ENCODE measurements at places on chromosomes 3 and 15.

GRCh38 chr3:196499061-196499460, 4.5 kb downstream of the RNF168 start:
- no peak for DNase-seq

- no peak for DNase-seq
Observed at GRCh38 chr3:194814878-194815357, 129.2 kb downstream of the FAM43A start.

DNA sequence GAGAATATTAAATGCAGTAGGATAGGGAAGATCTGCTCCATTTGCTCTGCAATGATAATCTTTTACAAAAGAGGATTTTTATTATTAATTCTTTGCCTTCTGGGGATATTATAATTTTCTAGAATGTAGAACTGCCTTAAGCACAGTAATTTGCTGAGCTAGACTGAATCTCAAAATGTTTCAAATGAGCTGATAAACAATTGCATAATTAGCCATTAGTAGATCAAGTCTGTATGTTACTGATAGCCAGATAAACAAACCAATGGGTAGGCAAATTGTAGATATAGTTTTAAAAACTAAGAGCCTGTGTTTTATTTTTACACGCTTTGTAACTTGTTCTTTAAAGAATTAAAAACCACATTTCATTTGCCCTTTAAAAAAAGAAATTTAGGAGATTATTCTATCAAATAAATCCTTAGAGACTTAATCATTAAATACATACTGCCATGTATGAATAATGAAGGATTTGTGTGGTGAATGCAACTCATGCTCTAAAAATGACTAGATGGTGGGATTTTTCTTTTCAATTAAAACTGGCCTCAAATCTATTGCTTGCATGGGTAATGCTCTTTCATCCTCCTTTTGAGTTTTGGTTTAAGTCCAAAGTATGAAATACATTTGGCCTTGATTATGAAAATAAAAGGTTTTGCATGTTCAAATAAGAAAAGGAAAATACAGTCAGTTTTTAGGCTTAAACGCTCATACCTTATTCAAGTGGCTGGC, 32.6 kb upstream of the NANOGP8 start:
- no peak for DNase-seq

DNA sequence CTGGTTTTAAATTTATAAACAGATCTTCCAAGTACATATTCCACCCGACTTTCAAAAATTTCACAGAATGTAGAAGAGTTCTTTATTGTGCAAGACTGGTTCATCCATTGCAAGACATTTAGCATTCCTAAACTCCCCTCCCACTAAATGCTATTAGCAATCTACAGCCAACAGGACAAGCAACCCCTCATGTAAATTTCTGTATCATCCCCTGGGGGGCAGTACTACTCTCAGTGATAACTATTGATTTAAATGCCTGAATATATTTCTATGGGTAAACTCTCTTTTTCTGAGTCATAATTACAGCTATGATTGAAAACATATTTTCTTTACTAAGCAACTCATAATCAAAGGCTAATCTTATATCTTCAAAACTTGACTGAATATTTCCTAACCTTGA, 10.7 kb upstream of the SLC15A2 start:
- DNase-seq, result no peak

- no peak for DNase-seq
Observed at GRCh38 chr15:27582726-27583410, 516.2 kb downstream of the OCA2 start.

GRCh38 chr15:88490036-88490435, 22.5 kb downstream of the MRPS11 start:
- DNase-seq, result no peak

- peak; percentile 40 for DNase-seq
Observed at GRCh38 chr15:75840659-75841058, 2.6 kb upstream of the UBE2Q2 start.

DNA sequence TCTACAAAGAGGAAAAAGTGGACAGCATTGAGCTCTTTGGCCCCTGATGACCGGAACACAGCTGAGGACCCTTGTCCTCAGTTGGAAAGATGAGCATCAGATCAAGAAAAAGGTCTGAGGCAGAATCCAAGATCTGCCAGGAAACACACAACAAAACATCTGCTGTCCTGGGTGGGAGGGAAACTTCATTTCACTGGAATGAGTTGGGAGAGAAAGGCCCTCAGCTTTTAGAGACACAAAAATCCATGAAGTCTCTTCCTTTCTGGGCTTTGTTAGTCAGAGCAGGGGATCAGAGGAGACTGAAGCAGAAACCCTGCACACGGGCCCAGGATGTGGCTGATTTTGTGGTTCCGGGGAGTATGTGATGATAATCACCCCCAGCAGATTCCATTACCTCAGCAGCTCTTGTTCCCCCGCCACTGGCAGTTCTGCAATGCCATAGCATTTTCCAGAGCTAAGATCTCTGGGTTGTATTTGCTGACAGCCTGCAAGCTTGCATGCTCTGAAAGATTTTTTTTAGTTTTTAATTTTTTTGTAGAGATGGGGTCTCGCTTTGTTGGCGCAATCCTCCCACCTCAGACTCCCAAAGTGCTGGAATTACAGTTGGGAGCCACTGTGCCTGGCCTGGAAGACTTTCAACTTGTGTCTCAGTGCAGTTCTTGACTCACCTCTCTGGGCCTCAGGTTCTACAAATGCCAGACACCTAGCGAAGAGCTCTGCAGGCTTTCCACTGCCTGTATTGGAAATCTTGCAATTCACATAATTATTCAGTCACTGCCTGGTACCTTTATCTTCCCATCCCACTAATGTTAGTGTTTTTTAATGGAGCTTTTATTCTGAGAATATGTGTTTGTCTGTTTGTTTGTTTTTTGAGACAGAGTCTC, 5.8 kb upstream of the TATDN2 start:
- DNase-seq, result peak; percentile 49
